Bladder microvascular endothelial cell (primary cell): ENCODE measurements at places on chromosomes 2 and 18. TPM values are rescaled to one million over a fixed set of nuclear protein-coding genes. Genes with fewer than 3 reads are reported as not detected.

The RAB17 gene
- total RNA-seq = 0.97 and 6.8 TPM in 2 replicates

The CNDP2 gene
- total RNA-seq = 50.2 and 165 TPM in 2 replicates

The SPC25 gene
- total RNA-seq = 3.0 and 5.0 TPM in 2 replicates

The CGREF1 gene
- total RNA-seq = 0.65 and 2.3 TPM in 2 replicates

The PFN4 gene
- 0.19 and 0.32 TPM in 2 replicates for total RNA-seq

The DAW1 gene
- total RNA-seq = under 0.01 TPM in 1 of 2 replicates, not detected in the other

The C2orf72 gene
- 0.13 and 0.16 TPM in 2 replicates for total RNA-seq
